Tracheal epithelial cell (primary cell): ENCODE measurements at places on chromosomes 11 and 22. TPM values are rescaled to one million over a fixed set of nuclear protein-coding genes. Genes with fewer than 3 reads are reported as not detected.

TRIM49B gene
- not detected in 2 replicates for total RNA-seq

VPREB1 gene
- total RNA-seq = not detected in 2 replicates

MS4A7 gene
- total RNA-seq = not detected in 2 replicates

TNNT3 gene
- 0.96 TPM in 1 of 2 replicates, not detected in the other for total RNA-seq

SLC25A18 gene
- total RNA-seq = not detected in 2 replicates

PRODH gene
- 11.6 and 14.7 TPM in 2 replicates for total RNA-seq

KRTAP5-11 gene
- total RNA-seq = 0.72 TPM in 1 of 2 replicates, not detected in the other

FOLR3 gene
- total RNA-seq = 10.7 and 14.2 TPM in 2 replicates

OTOG gene
- total RNA-seq = under 0.01 TPM in 1 of 2 replicates, not detected in the other

LMO2 gene
- total RNA-seq = 0.64 and 0.96 TPM in 2 replicates

MMP13 gene
- total RNA-seq = not detected in 2 replicates

OR5B21 gene
- total RNA-seq = not detected in 2 replicates

GLYAT gene
- not detected in 2 replicates for total RNA-seq

HTR3A gene
- total RNA-seq = 0.21 TPM in 1 of 2 replicates, not detected in the other

ANO3 gene
- not detected in 2 replicates for total RNA-seq

APOL5 gene
- total RNA-seq = not detected in 2 replicates

EXPH5 gene
- total RNA-seq = 7.5 and 11.7 TPM in 2 replicates

BTG4 gene
- total RNA-seq = 0.48 TPM in 1 of 2 replicates, not detected in the other

BAD gene
- total RNA-seq = 88.2 and 97.6 TPM in 2 replicates

UPK2 gene
- not detected in 2 replicates for total RNA-seq

PKNOX2 gene
- not detected in 2 replicates for total RNA-seq

GANAB gene
- total RNA-seq = 132 and 144 TPM in 2 replicates

RIMBP3B gene
- not detected in 2 replicates for total RNA-seq

KRTAP5-10 gene
- not detected in 2 replicates for total RNA-seq

SCN4B gene
- total RNA-seq = 0.43 and 3.4 TPM in 2 replicates

MRGPRX4 gene
- total RNA-seq = not detected in 2 replicates

SEC14L6 gene
- 6.7 TPM in 1 of 2 replicates, not detected in the other for total RNA-seq

KRTAP5-1 gene
- not detected in 2 replicates for total RNA-seq

OR8G1 gene
- total RNA-seq = not detected in 2 replicates
